Umbilical cord (tissue), 2 donors: ENCODE measurements at places on chromosomes 16 and 17. TPM values are rescaled to one million over a fixed set of nuclear protein-coding genes. Genes with fewer than 3 reads are reported as not detected.

GRCh38 chr17:82627405-82627804, 20.8 kb downstream of the WDR45B start:
- no peak for DNase-seq

DNA sequence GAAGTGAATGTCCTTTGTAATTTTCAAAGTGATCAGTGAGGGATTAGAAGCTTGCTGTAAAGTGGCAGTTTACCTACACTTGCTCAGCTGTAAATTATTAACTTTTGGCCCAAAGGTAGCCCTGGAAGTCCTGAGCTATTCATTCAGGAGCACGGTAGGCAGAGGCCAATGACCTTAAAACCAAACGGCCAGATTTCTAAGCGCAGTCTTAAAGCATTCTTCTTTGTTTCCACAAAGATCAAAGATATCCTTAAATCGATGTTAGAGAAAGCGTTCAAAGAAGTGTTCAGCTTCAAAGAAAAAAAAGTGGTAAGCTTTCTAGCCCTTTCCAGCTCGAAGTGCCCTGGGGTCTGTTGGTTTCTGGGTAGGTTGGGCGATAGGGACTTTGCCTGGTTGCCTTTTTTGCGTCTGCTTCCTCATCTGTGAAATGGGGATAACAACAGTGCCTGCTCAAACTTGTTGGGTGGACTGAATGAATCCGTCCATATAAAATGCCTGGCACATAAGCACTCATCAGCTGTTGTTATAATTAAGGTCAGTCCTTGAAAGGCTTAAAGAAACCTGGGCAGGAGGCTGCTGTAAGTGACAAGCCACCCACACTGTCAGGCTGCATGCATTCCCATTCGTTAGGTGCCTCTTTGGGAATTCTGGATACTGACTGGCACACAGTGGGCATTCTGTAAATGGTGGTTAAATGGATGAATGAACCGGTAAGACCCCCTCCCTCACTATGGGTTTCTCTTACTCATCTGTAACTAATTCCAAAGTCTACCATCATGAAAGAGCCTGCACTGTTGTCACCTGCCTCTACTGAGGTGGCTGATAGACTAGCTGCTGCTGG, 113.2 kb downstream of the PRKCA start:
- no peak for DNase-seq

DNA sequence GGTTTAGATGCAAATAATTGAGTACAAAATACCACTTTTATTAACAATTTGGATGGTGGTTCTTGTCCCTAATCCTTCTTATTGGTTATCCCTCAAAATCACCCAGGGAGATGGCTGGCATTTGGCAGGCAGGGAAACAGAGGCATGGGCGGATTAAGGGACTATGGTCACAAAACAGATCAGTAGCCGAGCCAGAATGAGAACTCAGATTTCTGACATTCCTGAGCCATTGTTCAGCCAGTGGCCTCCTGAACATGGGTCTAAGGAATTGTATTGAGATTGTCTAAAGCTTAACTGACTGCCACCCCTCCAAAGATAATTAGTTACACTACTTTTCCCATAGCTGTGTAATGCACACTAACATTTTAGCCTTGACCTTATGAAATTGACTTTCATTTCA, 88.4 kb downstream of the CHD9NB start:
- no peak for DNase-seq

Gene CYGB
- 0.24 TPM for total RNA-seq

Gene CFAP97D1
- total RNA-seq: 1.4 TPM
